CD4-positive, CD25-positive, alpha-beta regulatory T cell (primary cell): ENCODE measurements at places on chromosomes 12 and 14.

GRCh38 chr12:58592475-58593207 is 327.7 kb downstream of the LRIG3 start:
- DNase-seq = no peak

DNA sequence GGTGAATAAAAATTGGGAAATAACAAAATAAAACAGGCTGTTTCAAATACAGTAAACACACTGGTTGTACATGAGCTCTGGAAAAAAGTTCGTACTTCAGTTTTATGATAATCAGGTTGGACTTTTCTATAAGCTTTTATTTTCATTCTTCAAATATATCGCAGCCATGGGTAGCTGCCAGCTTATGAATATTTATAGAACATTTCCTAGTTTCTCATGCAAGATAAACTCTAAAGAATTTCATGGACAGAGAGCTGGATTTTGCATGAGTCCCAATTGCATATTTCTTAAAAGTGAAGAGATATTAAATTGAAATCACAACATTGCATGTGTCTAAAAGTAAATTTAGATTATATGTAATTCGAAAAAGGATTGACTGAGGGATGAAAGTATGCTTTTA is 827.6 kb downstream of the SLC6A15 start:
- no peak for DNase-seq

DNA sequence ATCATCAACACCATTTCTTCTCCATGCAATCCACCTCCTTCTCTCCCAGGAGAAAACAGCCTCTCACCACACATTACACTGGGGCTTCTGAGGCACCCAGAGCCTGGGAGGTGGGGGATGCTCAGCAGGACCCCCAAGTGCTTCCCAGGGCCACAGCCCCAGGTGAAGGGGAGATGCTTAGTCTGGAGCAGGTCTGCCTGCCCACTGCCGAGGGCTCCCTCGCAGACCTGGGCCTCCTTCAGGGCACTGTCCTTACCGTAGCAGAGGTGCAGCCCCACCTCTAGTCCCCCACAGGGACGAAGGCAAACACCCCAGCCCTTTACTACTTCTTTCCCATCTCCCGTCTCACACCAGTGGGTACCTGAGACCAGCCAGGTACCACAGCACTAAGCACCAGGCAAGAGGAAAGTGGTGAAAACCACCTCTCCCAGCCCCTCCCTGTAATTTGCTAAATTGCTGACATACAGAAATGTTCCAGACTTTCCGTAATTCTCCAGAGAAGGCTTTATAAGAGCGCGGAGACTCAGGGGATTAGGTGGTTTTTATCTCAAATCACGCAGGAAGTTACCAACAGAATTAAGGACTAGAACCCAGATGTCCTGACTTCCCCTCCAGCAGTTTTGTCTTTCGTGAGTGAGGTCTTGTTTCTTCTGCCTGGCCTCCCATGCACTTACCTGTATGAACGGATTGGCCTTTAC is 59.0 kb downstream of the PLEKHG3 start:
- DNase-seq = no peak

DNA sequence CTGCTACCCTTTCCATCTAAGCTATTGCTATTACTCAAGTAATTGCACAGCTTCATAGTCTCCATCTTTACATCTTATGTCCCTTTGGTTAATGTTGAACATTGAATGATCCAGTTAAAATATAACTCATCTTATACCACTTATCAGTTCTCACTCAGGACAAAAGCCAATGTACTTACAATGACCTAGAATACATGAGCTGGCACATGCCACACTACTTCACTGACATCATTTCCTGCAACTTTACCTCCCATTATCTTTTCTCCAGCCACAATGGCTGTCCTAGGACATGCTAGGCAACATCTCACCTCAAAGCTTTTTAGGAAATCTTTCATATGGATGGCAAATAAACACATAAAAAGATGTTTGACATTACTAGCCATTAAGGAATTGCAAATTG is 309.2 kb downstream of the FOXG1 start:
- no peak for DNase-seq

- DNase-seq = no peak
These were observed 55.0 kb upstream of the PCED1B start for GRCh38 chr12:47024463-47024862.

GRCh38 chr12:57469296-57470164 is 9.9 kb downstream of the GLI1 start:
- DNase-seq = no peak

DNA sequence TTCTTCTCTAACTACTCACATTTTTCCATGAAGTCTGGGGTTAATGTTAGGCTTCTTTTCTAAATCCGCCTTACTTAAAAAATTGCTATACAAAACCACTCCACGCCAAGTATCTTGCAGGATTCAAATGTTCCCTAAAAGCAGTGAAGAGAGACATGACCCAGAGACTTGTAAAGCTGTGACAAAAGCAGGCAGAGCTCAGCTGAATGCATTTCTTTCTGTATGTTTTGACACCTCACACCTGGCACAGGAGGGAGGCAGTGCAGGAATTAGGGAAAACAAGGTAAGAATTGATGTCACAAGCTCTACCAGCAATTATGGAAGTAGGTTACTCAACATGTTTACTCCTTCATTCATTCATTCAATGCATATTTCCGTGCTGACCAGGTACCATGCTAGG is 295.0 kb downstream of the RPAP3 start:
- DNase-seq = no peak

DNA sequence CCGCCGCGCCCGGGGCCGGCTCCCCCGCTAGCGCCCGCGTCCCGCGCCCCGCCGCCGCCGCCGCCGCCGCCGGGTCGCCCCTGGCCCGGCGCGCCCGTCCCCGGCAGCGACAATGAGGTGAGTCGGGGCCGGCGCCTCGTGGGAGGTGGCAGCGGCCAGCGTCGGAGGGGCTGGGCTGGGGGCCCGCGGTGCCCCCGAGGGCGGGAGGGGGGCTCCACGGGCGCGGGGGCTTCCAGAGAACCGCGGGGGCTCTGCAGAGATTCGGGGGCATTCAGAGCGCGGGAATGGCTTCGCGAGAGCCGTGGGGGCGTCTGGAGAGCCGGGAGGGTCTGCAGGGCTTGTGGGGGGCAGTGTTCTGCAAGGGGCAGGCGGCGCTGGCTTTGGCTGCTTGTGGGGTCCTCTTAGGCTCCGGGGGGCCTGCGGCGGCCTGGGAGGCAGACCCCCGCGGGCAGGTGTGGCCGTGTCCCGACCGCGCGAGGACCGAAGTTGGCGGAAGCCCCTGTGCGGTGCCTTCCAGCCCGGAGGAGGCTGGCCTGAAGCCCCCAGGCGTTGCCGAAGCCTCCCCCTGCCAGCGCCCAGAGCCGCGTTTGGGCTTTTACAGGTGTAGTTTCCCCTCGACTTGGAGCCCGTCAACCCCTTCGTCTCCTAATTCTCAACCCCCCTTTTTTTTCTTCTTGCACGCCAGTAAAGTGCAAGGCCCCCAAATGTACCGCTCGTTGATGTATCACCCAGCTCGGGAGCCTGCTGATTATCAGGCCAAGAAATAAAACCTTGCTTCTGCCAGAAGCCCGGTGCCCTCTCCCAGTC is 93.1 kb upstream of the EVL start:
- DNase-seq = peak; percentile 25

DNA sequence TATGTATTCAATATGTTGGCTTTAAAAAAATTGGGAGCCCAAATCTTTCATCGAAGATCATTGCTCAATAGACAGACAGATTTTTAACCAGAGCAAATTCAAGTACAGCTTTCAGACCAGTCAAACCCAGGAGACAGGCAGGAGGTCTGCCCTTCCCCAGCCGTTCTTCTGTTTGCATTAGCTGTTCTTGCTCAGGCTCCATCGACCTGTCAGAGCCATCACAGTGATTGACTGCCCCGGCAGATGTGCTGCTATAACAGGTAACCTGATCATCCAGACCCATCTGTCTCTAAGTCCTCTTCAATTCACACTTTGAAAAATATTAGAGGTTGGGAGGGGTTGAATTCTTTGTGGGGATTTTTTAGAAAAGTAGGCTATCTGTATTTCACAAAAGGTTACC is 453.5 kb downstream of the FOXG1 start:
- DNase-seq = no peak

GRCh38 chr12:93642751-93643150 is 34.4 kb upstream of the CRADD start:
- DNase-seq = no peak

DNA sequence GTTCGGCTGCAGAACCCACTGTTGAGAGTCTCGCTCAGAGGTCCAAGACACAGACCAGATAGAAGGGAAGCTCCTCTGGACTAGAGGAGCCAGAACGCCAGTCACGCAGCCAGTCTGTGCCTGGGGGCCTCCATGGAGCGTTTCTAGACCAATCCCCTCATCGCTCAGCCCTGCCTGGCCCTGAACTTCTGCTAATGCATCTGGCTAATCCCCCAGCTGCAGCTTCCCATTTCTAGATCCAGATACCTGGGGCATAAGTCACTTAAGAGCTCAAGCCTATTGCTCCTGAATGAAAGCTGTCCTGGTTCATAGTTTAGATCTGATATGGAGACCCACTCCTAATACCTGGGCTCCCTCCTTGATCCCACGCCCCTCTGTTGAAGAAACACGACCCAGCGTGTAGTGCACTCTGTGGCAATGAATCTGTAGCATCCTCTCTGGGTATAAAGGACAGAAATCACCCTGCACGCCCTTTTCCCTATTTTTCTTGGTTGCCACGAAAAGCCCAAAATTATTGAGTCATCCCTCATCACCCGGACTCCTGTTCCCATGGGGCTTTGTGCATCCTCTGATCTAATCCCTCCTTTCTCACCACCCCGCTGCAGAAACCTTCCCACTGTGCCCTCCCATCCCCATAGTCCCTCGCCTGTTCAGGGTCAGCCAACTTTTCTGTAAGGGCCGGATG is 341.6 kb upstream of the FKBP4 start:
- DNase-seq = no peak

- DNase-seq = peak; percentile 81
These were observed 24.2 kb upstream of the HIF1A start for GRCh38 chr14:61671082-61671481.

DNA sequence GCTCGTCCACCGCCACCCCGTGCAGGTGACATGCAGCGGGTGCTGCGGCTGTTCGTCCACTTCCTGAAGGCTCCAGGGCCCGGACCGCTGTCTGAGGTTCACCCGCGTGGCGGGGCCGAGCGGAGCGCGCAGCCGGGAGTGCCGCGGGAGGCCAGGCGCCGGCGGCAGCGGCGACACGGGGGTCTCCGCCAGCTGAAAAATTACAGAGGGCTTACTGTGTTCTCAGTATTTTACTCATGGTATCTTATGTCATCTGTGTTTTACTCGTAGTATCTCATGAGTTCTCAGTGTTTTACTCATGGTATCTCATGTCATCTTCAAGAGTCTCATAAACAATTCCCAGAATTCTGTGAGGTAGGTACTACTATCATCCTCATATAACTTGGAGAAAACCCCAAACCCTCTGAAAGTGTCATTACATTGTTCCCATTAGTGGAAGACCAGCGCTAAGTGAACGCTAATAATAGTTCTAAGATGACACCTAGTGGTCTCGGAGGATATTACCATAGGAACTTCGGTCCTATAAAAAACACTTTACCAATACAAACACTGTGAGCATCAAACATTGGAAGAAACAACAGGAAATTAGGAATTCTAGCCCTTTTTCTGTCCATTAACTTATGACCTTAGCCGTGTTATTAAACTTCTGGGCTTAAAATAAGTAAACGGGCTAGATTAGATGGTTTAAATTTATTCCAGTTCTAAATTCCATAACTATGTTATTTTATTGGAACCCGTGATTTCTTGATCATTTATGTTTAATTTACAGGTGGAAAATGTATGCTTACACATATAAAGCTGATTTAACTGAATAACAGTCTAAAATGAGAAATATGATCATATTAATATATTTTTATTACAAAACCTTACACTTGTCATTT is 32.4 kb downstream of the AK7 start:
- peak; percentile 64 for DNase-seq
